ENCODE measurements at places on chromosomes 7 and 10.
A peak's percentile ranks its signal among the peaks of the same experiment; 100 is the strongest.

DNA sequence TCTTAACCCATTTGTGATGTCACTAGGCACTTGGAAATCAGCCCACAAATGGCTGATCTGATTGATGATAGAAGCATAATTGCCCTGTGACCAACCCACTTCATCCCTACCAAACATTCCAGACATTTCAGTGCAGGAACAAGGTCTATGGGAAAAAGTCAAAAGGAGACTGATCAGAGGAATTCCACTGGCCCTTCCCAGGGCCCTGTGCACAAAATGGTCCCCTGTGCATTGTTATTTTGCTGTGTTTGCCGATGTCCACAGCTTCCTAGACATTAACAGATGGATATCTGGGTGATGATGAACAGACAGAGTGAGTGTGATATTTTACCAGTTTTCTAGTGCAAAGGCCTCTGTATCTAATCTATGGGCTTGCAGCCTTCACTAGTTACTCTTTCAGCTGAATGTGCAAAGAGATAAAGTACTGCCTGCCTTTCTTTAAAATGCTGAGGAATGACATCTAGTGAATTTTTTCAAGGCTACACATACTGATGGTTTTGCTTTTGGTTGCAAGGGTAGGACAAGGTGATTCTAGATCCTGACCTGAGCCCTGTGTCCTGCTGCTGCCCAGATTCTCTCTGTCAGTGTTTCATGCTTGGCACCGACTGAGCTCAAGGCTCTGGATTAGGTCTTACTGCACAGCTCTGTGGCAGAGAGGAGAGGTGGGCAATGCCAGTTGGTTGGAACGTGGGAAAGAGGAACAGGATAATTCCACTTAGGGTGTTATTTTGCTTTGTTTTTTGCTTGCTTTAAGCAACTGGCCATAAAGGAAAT lies 55.4 kb downstream of the CALD1 start:
- DNase-seq, result no peak

GRCh38 chr10:10780746-10781145 lies 236.9 kb upstream of the CELF2 start:
- DNase-seq, result no peak

GRCh38 chr7:148698007-148698396 lies 701 bp upstream of the CUL1 start:
- no peak for DNase-seq

DNA sequence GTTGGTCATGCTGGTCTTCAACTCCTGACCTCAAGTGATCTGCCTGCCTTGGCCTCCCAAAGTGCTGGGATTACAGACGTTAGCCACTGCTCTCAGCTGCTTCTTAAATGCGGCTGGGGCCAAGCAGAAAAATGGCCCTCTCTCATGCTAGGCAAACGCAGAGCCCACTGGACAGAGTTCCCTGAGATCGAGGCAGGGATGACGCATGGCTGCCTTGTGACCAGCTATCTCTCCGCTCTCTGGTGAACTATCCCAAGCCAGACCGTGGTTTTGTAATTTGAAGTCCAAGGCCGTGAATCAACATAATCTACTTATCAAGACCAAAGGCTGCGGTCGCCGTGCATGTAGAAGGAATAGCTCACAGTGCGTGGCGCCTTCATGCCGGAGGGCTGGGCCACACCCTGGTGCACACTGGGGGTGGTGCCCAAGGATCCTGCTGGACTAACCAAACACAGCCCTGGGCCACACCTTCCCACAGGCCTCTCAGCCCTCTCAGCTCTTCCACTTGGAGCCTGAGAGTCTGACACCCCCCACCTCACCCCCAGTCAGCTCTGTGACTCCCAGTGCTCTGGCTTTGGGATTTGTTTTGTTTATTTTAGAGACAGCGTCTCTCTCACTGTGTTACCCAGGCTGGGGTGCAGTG lies 88.1 kb upstream of the CUX1 start:
- DNase-seq, result no peak

DNA sequence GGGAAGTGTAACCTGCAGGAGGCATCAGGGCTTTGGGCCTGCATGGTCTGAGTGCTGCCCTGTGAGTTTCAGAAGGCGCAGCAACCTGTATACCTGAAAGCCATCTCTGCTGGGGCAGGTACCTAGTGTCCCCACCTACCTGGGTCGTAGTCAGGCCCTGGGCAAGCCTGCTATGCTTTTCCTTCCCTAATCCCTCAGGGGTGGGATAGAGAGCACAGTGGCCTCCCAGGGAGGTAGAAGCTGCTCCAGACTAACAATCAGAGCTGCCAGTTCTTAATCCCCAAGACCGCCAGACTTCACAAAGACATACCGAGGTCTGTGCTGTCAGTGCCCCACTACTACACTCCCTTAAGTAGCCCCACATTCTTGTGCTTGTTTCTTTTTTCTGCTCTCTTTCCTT lies 52.0 kb downstream of the PTEN start:
- no peak for DNase-seq

DNA sequence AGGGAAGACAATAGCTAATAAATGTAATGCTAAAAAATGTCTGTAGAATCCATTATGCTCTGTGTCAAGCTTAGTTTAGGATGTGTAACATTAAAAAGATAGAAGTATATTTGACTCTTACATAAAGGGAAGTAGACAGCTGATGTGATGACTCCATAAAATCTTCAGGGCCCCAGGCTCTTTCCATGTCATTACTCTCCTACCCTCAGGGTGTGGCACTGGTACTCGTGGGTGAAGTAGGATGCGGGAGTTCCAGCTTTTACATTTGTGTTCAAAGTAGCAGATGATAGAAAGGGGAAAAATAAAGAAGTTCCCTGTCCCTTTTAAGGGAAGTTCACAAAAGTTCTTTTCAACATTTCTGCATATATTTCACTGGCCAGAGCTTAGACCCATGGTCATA lies 157.1 kb downstream of the TSPAN12 start:
- no peak for DNase-seq

DNA sequence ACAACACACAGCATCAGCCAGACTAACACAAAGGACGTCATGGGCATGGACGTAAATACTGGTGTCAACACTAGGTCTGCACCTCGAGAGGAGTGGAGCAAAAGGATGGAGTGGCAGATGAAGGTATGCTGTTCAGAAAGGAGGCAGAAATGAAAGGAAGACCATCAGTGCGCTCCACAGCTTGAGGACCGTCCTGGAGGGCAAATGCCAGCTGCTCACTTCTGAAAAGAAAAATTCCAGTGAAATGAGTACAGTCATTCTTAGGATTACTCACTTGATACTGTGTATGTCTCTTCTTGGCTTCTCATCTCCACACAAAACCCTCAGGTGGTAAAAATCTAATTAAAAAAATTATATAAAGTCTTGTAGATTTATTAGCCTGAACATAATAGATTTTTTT lies 44.8 kb downstream of the EGFR start:
- no peak for DNase-seq

DNA sequence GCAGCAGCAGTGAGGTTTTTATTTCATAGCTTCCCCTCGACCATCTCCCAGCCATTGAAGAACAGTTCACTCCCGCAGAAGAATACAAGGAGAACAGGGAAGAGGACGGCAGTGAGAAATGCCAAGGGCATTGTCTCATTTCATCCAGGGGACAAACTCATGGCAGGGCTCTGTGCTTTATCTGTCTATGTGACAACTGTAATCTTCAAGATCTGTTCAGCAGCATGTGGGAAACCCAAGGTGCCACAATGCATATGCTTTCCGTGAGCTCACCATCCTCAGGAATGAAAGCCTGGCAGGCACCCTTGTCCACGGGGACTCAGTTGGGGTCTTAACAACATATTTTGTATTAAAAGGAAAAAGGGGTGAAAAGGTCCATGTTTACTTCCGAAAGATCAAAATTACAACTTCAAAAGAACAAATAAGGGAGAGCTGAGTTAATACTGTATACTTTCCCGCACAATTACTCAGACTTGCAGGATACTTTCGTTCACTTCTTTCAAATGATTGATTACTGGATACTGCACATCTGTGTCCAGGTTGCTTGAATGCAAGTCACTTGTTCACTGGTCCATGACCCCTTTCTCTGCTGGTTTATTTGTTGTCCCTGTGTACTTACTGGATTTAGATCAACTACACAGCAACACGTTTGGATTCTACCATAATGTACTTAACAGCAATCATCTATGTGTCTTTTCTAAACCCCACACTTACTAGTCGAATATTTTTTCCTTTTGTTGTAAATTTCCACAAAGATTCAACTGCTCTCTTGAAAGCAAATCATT lies 90.1 kb upstream of the ATP6V0A4 start:
- DNase-seq, result no peak

DNA sequence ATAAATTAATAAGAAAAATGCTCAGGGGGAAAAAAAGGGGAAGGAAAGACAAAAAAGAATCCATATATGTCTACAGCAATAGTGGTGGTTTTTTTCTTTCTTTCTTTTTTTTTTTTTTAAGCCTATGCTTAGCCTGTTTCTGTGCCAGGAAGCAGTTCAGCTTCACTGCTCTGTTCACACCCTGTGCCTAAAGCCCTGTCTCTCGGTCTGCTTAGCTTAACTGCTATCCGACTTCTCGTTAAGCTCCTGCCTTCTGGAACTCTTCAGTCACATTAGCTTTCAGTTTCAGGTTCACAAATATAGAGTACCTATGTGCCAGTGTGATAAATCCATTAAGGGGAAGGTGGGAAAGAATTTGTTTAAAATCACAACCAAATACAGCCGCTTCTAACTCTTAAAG lies 26.5 kb upstream of the NRG3 start:
- no peak for DNase-seq

DNA sequence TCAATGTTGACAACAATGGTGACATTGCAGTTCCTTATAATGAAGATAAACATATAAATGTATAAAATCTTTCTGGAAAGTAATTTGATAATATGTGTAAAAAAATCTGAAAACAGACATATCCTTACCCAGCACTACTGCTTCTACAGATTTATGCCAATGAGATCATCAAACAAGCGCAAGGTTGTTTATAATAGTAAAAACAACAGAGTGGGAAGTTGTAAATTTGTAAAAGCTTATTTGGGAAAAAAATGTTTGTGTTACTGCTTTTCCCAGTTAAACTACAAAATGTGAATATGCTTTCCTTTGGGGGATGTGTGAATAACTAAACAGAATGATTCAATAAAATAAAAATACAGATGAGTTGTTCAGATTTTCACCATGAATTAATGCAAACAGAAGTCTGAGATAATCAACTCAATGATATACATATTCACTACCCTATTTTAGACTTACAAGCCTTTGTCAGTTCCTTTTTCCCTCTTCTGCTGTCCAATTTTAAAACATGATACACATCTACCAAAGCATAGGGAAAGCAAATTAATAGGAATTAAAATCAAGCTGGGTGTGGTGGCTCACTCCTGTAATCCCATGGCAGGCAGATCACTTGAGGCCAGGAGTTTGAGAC lies 82.1 kb downstream of the USP6NL start:
- DNase-seq, result no peak

DNA sequence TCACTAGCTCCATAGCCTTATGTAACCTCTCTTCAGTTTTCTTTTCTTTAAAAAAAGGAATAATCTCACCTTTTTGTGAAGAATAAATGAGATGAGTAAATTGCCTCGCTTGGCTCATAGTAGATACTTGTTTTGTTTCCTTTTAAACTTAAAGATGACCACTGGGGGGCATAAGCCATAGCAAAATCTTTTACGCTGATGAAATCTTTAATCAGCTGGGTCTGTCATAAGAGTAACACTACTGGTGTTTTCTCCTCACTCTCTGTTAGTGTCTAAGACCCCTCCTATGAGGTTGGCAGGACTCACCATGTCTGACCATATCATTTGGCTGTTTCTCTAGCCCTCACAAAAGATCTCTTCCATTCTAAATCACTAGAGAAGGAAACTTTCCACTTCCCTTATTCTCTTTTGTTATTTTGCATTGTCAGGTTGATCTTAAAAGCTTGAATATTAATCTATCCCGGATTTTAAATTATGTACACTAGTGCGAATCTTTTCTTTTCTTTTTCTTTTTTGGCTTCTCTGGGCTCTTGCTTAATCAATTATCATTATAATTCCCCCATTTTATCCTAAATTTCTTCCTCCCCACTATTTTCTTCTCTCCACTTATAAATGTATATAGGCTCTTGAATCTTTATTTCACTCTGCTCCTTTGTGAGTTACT lies 12.5 kb downstream of the STAG3 start:
- DNase-seq, result no peak

DNA sequence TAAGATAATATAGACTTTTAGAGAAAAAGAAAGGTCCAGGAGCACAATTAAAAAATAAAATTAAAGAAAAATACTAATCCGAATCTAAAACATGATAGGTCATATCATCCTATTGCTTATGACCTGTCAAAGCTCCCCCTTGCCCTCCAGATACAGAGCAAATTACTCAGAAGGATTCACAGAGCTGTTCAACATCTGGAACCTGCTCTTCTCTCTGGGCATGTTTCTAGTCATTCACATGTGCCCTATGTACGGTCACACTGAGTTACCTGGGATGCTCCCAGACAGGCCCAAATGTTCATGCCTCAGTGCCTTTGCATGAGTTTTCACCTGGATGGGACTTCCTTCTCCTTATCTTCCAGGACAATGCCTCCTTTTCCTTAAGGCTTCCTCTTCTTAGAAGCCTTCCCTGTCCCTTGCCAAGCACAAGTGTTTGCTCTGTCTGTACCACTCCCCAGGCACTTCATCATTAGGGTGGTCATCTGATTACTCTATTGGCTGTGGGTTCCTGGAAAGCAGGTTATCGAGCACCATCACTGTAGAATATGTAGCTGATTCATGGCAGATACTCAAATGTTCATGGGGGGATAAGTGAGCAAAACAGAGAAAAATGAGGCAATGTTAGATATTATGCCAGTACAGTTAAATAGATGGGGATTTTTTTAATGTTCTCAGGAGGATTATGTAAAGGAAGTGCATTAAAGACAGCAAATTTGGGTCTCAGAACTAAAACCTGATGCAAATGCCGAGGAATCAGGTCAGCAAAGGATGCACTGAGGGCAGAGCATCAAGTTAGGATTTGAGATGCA lies 12.0 kb upstream of the AOAH start:
- no peak for DNase-seq

- no peak for DNase-seq
Observed at GRCh38 chr7:158262284-158263109, 325.1 kb downstream of the PTPRN2 start.

DNA sequence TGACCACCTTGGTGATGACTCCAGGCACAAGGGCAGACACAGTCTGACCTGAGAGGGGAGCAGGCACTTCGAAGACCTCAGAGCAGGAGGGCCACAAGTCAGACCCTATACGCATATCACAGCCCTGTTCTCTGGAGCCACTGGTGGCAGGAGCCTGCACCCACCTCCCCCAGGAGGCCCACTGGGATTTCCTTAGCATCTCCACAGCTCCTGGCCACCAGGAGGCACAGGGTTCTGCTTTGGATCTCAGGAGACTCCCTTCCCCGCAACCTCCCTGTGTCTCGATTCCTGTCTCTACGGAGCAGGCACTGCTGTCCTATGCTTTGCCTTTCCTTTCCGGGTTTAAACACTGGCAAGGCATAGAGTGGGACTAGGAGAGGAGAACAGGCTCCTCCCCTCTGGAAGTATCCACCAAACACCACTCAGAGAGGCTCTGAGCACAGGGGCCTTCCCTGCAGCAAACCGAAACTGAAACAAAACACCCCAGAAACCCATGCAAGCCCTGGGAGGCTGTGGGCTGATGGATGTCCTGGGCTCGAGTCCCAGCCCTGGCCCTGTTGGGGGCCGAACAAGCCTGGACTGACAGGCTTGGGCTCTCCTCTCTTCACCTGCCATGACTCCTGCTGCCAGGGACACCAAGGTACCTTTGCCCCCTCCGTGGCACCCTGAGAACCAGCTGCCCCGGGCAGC lies 166.3 kb downstream of the NEURL1 start:
- DNase-seq, result peak; percentile 56

Data from activated naive CD4-positive, alpha-beta T cell treated with anti-CD3 and anti-CD28 coated beads, Interleukin-2, amount 50 U/mL, for 16 hours (primary cell).